ENCODE measurements at places on chromosomes 13 and 19. TPM values are rescaled to one million over a fixed set of nuclear protein-coding genes. Genes with fewer than 3 reads are reported as not detected.

The NCR1 gene
- total RNA-seq: 1.0 TPM

The ZNF253 gene
- total RNA-seq: 12.6 TPM

The RASL11A gene
- 58.2 TPM for total RNA-seq

The C19orf73 gene
- 0.72 TPM for total RNA-seq

The PRSS57 gene
- total RNA-seq: not detected

The EDNRB gene
- total RNA-seq: 39.9 TPM

The CLDND2 gene
- total RNA-seq: not detected

DNA sequence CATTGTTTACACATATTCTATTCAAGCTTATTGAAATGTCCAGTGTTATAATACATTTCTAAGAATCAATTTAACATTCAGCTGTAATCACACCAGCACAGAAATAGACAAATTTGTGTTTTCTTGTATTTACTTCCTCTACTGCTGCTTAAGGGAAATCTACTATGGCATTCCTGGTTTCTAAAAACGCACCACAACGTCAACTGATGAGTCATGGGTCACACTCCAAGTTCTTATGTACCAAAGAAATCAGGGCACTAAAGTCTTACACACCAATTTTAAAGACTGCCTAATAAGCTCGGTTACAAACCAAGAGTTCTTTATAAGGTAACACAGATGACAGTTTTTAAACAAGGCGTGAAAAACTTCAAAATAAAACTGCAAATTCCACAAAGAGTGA lies 13.2 kb downstream of the LNX2 start:
- DNase-seq: no peak

DNA sequence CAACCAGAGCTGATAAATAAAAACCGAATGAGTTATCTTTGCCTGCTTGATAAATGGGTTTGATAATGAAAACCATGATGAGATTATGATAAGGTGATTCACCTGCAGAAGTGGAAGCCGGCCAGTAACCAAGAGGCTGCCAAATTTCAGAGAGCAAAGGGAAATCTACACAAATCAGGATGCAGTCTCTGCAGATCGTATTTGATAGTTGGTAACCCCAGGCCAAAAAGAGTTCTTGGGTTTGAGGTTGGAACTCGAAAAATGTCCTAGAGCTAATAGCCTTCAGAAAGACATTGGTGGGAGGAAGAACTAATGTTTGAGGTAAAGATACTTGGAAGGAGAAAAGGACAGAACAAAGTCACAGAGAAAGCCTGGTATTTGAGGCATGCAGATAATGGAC lies 9.6 kb upstream of the LATS2 start:
- no peak for DNase-seq

DNA sequence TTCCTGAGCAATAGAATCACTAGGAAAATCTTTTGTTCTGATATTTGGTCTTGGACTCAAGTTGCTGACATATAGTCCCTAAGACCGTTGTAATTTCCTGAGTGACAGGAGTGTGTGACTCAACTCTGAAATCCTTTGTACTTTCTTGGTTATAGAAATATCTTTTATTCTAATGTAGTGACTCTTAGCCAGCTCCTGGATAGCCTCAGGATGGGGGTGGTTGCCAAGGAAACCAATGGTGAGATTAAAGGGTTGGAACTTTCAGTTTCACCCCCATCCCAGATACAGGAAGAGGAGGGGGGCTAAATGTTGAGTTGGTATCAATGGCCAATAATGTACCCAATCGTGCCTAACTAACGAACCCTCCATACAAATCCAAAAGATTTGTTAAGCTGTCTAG lies 41.8 kb downstream of the MBD3L2B start:
- DNase-seq: no peak

DNA sequence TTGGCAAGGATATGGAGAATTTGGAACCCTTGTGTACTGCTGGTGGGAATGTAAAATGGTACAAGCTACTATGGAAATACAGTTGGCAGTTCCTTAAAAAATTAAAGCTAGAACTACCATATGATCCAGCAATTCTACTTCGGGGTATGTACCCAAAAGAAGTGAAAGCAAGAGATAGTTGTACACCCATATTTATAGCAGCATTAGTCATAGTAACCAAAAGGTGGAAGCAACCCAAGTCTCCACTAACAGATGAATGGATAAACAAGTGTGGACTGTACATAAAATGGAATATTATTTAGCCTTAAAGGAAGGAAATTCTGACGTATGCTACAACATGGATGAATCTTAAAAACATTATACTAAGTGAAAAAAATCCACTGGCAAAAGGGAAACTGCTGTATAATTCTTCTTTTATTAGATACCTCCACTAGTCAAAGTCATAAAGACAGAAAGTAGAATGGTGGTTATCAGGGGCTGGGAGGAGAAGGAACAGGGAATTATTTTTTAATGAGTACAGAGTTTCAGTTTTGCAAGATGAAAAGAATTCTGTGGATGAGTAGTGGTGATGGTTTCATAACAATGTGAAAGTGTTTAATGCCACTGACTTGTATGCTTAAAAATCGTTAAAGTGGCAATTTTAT lies 141.6 kb downstream of the RXFP2 start:
- no peak for DNase-seq

DNA sequence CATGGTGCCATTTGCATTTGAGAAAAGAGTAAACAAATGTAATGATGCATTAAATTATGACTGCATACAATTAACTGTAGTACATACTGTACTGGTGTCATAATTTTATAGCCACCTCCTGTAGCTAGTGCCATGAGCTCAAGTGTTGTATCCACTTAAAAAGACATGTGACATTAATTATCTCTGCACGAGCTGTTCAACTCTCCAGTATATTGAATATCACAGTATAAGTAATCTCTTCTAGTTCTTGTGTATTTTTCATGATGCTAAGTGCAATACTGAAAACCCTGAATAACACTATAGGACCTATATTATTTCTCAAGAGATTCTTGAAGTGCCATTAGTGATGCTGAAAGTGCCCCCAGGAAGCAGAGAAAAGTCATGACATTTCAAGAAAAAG lies 387.3 kb downstream of the PCDH17 start:
- no peak for DNase-seq

DNA sequence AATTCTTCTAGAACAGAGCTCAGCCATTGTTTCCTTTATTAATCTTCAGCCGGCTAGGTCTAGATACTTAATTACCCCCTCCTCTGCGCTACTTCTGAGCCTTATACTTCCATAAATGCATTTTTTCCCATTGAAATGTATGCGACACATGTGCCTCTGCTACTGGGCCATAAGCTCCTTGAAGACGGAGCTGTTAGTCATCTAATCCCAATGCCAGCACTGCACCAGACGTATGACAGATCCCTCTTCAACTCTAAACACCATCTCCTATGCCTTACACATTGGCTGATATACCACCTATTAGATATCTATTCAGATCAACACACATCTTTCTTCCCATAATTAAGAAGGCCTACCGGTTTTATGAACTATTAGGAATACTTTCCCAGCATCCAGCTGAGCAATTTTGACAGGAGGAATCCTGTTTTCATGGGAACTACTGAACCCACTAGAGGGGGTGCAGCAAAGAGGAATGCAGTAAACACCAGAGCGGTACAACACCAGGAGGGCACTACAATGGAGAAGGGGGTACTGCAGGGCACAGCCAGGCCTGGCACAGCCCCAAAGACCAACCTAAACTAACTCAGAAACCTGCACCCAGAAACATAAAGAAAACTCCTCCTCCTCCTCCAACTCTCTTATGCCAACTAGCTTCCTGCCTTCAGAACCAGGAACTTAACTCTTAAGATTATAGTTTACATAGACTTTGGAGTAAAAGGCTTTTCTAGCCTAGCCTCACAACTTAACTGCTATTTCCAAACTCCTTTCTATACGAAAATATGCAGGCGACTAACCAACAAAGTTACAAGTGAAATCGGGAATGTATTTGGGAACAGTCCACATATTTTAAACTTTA lies 18.7 kb downstream of the STK24 start:
- DNase-seq: no peak

GRCh38 chr19:40802300-40803169 lies 3.5 kb downstream of the EGLN2 start:
- no peak for DNase-seq

DNA sequence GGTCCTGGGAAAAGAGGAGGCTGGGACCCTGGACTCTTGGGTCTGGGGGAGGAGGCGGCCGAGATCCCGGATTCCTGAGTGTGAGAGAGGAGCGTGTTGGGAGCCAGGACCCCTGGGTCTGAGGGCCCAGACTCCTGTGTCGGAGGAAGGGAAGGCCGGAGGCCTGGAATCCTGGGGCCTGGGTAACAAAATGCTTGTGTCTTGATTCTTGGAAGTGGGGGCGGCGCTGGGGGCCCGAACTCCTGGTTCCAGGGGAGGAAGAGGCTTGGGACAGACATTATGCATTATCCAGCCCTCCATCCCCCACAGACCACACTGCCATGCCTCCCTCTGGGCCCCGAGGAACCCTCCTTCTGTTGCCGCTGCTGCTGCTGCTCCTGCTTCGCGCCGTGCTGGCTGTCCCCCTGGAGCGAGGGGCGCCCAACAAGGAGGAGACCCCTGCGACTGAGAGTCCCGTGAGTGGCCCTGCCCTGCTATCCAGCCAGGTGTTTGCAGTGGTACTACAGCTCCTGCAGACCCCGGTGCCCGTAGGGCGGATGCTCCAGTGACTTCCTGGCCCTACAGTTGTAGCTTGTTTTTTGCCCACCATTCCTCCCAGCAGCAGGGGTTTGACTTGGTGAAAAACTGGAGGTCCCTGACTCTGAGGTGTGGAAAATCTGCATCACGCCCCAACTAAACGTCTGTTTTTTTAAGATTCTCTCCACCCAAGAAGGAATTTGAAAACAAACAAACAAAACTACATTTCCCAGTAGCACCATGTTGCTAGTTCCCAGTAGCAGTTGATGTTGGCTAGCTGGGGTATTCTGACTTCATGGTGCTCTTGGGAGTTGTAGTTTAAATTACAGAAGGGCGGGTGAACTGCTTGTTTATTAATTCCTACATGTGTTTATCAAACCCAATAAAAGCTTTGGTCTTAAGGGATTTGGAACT lies 630 bp downstream of the NUCB1 start:
- DNase-seq: no peak

DNA sequence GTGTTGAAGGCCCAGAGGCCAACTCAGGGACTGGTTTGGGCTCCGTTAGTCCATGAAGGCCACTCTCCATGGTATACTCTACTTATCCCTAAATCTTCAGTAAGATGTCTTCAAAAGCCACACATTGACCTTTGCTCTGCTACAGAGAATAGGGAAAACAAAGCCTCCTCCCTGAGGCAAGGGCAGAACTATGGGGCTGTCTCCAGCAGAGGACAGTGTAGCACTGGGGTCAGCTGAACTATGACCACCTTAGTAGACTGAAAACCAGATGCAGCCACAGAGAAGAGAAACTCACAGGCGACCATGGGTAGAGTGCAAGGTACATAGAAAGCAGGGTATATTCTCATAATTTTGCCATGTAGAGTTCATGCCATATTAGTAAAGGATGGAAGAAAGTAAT lies 587.4 kb downstream of the LMO7 start:
- DNase-seq: no peak

DNA sequence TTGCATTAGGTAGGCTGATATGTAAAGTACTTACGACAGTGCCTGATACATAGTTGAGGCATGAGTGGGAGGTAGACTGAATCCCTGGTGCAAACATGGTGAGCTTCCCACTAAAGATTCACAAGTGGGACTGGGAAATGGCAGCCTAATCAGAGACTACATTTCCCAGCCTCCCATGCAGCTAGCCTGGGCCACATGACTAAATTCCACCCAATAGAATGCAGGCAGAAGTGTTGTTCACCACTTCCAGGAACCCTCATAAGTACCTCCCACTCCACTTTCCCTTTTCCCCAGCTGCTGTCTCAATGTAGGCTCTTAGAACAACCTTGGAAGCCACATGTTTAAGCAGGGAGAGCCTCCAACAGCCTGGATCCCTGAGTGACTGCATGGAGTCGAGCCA lies 104.9 kb downstream of the CACNA1A start:
- DNase-seq: no peak

GRCh38 chr13:114325729-114326128 lies 11.4 kb downstream of the CHAMP1 start:
- DNase-seq: no peak

DNA sequence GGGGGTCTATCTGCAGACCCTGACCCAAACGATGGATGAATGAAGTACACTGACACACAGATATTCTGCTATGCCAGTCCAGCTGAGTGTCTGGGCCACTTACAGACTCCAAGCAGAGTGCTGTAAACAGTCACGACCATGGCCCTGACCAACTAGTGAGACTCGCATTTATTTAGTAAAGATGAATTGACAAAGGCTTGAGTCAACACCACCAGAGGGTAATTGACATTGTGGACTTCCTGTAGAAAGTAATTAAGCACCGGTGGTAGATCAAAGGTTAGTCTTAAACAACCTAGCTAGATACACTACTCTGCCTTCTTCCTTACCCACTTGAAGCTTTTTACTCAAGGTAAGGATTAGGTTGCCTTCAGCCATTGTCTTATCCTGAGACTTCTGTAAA lies 63.4 kb upstream of the KPNA3 start:
- no peak for DNase-seq

Data from aorta (tissue), 5 donors.